ENCODE measurements at places on chromosomes 16 and 17.

DNA sequence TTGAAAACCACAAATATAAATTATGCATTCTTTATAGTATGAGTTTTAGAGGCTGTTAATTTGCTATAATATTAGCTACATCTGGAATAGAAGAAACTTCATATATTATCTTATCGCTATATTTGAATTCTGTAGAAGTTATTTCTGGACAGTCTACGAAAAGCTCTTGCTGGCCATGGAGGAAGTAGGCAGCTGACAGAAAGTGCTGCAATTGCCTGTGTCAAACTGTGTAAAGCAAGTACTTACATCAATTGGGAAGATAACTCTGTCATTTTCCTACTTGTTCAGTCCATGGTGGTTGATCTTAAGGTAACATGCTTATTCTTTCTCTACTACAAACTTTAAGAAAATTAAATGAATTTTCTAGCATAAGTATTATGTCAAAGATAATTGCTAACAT lies 96.8 kb downstream of the OMG start:
- peak; percentile 6 for DNase-seq

DNA sequence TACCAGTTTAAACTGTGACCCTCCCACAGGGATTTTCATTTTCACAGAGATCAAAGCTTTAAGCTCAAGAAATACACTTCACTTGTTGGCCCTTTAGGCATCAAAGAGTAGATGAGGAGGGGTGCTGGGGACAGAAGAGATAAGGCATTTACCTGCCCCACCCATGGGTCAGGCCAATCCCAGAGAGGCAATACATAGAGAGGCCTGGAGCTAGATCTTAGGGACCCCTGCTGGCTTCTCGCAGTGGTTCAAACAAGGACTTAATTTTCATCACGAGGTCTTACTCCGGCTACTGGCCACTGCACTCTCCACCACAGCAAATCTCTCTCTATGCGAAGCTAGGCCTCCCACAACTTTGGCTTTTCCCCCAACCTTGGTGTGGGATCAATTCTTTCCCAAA lies 46.6 kb downstream of the NOG start:
- DNase-seq: no peak

- no peak for DNase-seq
Measured at GRCh38 chr17:42155614-42156045, 841 bp upstream of the RAB5C start.

GRCh38 chr16:50154420-50154950 lies 1.4 kb downstream of the TENT4B start:
- DNase-seq: no peak

- no peak for DNase-seq
Measured at GRCh38 chr17:3683054-3683511, 12.9 kb downstream of the P2RX5 start.

GRCh38 chr17:41486809-41487530 lies 2.7 kb downstream of the KRT36 start:
- DNase-seq: no peak

GRCh38 chr17:9187828-9188227 lies 166.5 kb downstream of the NTN1 start:
- DNase-seq: no peak

GRCh38 chr16:23587726-23588125 lies 8.4 kb downstream of the NDUFAB1 start:
- DNase-seq: peak; percentile 78

- peak; percentile 37 for DNase-seq
Measured at GRCh38 chr17:70636517-70637133, 467.3 kb downstream of the KCNJ2 start.

- DNase-seq: peak; percentile 6
Measured at GRCh38 chr17:12445331-12445730, 220.4 kb upstream of the MYOCD start.

- DNase-seq: no peak
Measured at GRCh38 chr17:49872754-49873377, 25.0 kb upstream of the TAC4 start.

DNA sequence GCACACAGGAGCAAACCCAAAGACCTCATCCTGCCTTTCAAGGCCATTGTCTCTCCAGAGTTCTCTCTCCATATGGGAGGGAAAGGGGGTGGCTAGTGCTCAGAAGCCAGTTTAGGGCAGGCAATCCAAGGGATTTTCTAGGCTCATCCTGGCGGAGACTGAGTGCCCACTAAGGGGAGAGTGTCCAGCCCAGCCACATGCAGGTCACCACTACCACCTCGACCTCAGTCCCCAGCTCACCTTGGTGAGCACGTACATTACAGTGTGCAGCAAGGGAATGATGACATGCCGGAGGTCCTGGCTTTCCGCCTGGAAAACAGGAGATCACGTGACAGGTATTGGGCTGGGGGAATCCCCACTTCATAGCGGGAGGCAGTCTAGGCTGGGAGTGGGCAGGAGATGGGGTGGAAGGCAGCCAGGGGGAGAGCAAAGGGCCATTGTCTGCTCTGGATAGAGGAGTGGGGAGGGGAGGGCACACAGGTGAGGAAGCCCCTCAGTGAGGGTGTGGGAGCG lies 29.9 kb downstream of the PIK3R6 start:
- no peak for DNase-seq

DNA sequence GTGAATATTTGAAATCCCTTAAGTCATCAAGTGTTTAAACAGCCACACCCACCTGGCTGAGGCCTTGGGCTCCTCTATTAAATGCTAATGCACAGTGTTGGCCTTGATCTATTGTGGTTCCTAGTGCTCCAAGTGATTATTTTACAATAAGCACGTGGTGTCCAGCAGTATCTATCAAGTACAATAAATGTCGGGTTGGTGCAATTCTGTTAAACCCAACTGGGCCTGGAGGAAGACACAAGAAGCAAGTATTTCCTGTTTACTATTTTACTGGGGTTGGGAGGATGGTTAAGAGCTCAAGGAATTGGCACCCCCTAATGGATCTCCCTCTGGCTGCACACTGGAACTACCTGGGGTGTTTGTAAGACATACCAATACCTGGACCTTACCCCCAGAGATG lies 72.1 kb upstream of the HNF1B start:
- DNase-seq: no peak

DNA sequence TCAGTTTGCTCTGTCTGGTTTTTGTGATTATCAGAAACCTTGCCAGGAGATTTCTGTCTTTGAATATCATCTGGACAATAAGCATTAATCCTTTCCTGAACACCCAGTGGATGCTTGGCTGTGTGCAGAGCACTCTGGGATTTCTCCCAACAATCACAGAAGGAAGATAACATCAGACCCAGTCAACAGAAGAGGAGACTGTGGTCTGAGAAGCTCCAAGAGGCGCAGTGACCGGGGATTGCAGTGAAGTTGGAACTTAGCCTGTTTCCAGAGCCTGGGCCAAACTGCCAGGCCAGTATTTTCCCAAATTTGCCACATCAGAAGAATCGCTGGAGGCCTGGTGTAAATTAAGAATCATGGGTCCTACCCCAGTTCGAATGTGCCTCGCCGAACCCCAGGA lies 264.7 kb downstream of the C16orf95 start:
- DNase-seq: no peak

- DNase-seq: no peak
Measured at GRCh38 chr17:29016345-29017210, 10.7 kb upstream of the SEZ6 start.

GRCh38 chr17:15171167-15172047 lies 93.7 kb downstream of the PMP22 start:
- peak; percentile 79 for DNase-seq

DNA sequence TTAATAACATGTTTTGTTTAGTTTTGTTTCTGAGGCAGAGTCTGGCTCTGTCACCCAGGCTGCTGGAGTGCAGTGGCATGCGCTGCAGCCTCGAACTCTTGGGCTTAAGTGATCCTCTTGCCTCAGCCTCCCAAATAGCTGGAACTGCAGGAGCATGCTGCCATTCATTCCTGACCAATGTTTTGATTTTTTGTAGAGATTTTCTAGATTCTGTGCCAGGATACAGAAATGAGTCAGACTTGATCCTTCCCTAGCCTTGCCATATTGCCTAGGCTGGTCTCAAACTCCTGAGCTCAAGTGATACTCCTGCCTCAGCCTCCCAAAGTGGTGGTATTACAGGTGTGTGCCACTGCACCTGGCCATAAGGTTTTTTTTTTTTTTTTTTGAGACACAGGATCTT lies 17.7 kb downstream of the TAOK1 start:
- peak; percentile 7 for DNase-seq

GRCh38 chr17:72306037-72306436 lies 185.2 kb downstream of the SOX9 start:
- no peak for DNase-seq

GRCh38 chr16:68744744-68745280 lies 7.7 kb downstream of the CDH1 start:
- DNase-seq: no peak

DNA sequence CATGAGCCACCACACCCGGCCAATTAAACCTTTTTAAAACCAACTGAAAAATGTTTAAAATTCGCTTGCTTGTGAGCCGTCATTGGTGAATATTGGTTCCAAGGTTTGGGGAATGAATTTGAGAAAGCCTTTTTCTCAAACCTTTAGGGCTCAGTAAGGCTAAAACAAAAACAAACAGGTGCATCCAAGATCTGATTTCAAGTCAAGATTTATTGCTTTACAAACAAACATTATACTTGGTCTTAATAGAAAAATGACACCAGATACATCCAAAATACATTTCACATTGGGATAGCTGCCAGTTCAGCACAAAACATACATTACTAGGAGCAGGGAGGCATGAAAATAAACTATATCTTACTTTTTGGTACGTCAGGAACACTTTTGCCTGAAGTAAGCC lies 5.4 kb downstream of the C17orf58 start:
- no peak for DNase-seq

- DNase-seq: no peak
Measured at GRCh38 chr17:58336456-58337209, 8.0 kb upstream of the TSPOAP1 start.

DNA sequence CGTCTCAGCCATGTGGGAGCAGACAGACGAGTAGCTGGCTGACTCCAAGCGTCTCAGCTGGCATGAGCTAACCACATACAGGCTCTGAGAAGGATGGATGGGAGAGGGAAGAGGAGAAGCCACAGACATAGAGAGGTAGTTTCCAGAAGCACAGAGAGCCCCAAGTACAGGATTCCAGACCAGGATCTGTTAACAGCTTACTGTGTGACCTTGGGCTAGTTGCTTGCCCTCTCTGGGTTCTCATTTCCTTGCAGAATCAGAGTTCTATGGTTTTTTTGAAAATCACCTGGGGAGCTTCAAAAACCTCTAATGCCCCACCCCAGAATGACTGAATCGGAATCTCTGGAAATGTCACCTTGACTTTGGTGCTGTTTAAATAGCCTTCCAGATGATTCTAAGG lies 60.2 kb downstream of the ABCC6 start:
- no peak for DNase-seq

- DNase-seq: peak; percentile 44
Measured at GRCh38 chr17:16352303-16352666, 984 bp downstream of the CENPV start.

DNA sequence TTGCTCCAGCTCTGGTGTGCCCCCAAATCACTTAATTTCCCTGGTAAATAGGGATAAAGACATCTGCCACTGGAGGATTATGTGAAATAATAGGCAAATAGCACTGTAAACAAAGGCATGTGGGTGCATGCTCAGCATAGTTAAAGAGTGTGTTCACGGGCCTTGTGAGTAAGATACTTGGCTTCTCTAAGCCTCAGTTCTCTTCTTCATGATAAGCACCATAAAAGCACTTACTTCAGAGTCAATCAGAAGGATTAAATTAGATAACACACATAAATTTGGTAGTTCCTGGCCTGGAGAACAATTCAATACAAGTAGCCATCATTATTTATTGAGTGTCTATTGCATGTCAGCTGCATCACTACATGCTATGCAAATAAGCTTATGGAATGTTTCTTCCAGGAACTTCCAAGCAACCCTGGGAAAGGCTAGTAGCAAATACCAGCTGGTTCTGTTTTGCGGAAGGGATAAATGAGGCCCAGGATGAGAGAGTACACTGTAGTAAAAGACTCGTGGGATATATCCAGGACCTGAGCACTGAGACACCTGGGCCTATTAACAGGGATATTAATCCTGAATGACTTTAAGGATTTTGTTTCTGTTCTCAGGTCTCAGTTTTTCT lies 14.5 kb downstream of the CCL11 start:
- peak; percentile 68 for DNase-seq

- DNase-seq: no peak
Measured at GRCh38 chr16:74455619-74456289, 34.5 kb upstream of the CLEC18B start.

GRCh38 chr17:58506354-58507080 lies 7.9 kb downstream of the MTMR4 start:
- DNase-seq: no peak

DNA sequence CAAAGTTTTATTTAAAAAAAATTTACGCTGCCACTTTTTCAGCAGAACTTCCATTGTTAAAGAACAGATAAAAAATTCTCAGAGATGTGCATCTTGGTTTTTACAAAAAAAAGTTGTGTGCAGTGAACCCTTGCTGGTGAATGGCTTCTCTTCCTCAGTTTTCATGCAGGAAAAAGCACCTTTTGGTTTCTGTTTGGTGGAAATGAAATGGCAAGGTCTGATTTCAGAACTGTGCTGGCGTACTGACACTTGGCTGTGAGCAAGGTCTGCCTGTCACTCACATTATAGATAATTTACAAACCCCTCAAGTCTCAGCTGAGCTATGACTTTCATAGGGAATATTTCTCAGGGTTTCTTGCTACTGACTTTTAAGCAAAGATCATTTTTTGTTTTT lies 5.7 kb upstream of the SALL1 start:
- DNase-seq: no peak

- DNase-seq: no peak
Measured at GRCh38 chr16:10078541-10078949, 103.7 kb downstream of the GRIN2A start.

DNA sequence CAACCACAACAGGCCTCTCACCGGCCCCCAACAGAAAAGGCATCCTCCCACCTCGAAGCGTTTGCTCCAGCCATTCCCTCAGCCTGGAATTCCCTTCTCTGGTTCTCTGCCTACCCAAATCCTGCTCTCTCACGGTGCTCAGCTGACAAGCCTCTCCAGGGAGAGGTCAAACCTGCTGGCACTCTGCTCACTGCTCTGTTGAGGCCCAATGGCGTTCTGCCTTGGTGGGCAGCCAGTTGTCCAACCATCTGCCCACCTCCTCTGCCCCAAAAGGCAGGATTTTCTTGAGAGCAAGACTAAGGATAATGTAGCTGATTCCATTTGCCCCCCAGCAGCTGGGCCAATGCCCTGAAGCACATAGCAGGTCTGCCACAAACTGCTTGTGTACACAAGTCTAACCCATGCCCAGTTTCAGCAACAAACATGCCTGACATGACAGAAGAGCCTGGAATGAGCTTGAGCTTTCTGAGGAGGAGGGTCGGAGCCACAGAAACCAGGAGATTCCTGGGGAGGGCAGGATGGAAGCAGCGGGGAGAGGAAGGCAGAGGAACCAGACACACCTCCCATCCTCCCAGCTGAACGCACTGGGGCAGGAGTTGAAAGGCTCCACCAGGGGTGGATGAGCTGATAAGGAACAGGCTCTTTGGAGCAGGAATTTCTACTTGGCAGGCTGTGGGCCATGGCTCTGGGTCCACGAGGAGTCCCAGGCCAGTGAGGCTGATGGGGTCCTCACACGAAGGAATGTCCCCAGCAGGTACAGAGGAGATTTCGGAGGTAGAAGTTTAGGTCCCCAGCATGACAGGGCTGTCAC lies 23.9 kb downstream of the ARHGAP27 start:
- DNase-seq: no peak
